Activated naive CD8-positive, alpha-beta T cell treated with anti-CD3 and anti-CD28 coated beads, Interleukin-2, amount 50 U/mL, for 24 hours (primary cell): ENCODE measurements at places on chromosomes 11 and 22.
A peak's percentile ranks its signal among the peaks of the same experiment; 100 is the strongest.

- no peak for DNase-seq
Observed at GRCh38 chr11:103842795-103843194, 193.6 kb upstream of the DDI1 start.

DNA sequence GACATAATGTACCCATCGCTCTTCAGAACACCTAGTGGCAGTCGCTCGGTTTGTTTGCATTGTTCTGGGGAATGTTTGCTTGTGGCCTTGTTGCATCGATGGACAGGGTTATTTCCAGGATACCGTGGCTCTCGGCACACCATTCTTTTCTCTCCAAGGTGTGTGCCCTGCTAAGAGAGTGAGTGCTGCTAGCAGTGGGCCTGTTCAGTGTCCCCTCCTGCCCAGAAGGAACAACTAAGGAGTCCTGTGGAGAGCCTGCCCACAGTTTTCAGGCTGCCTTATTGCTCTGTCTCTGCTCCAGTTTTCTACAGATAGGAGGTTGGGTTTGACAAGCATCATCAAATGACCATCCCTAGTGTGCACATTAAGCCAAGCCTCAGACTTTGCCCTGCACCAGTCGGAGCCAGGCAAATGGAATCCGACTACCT is 1.4 kb downstream of the CRY2 start:
- no peak for DNase-seq

DNA sequence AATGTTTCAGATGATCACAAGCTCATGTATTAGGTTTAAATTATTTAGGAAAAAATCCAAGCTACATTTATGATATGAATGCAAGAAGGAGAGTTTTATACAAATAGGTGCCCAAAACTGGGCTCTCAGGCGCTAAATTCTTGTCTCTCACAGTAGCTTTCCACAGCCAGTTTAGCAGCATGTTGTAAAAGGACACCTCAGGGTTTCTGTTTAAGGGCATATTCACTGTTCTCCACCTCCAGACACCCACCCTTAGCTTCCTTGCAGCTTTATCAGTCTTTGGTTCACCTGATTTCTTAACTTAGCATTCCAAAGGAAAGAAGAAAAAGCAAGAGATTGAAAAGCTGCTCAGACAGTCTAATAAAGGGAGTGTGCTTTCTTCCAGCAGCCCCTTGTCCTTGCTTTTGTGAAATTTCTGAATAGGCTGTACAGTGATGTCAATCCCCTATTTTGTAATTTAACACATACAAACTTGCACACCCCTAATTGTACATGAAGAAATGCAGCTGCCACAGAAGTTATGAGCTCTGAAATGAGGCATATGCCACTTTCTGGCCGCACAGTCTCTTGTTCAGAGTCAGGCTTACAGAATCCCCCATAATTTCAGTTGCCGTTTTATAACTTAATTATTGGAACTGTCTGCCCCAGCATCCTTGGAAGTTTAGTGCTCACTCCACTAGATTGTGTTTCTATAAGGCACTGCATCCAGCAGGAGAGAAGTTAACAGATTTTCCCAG is 262.1 kb downstream of the DDX10 start:
- DNase-seq: no peak

GRCh38 chr22:50686794-50687193 is 14.2 kb downstream of the SHANK3 start:
- no peak for DNase-seq

GRCh38 chr11:23873406-23873805 is 623.4 kb upstream of the LUZP2 start:
- no peak for DNase-seq

GRCh38 chr11:61754534-61755482 is 2.4 kb downstream of the MYRF start:
- no peak for DNase-seq

- DNase-seq: no peak
Observed at GRCh38 chr11:94860333-94860732, 92.2 kb downstream of the AMOTL1 start.

DNA sequence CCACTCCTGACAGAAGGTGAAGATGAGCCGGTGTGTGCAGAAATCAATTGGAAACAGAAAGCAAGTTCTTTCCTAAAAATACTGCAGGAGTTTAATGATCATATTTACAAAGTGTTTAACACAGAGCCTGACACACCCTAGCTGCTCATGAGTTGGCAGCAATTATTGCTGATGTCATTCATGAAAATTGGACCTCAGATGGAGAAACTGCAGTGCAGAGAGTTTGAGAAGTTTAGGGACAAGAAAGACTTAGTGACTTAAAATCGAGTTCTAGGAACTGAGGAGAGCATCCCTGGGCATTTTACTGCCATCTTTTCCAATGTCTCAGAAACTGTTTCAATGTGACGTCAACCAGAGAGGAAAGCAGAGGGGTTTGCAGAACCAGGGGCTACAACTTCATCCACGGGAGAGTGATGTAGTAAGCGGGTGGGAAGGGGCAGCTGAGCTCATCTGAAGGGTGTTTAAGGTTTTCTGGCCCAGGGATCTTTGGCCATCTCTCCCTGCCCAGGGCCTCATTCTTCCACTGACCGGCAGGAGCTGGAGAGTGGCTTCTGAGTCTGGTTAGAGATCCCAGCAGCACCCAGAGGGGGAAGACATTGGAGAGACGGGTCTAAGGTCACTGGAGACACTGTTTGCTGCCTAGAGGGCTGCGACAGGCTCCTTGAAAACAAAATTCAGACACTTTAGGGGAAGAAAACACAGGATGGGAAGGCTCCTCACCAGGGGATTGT is 21.1 kb upstream of the IGLL5 start:
- no peak for DNase-seq

DNA sequence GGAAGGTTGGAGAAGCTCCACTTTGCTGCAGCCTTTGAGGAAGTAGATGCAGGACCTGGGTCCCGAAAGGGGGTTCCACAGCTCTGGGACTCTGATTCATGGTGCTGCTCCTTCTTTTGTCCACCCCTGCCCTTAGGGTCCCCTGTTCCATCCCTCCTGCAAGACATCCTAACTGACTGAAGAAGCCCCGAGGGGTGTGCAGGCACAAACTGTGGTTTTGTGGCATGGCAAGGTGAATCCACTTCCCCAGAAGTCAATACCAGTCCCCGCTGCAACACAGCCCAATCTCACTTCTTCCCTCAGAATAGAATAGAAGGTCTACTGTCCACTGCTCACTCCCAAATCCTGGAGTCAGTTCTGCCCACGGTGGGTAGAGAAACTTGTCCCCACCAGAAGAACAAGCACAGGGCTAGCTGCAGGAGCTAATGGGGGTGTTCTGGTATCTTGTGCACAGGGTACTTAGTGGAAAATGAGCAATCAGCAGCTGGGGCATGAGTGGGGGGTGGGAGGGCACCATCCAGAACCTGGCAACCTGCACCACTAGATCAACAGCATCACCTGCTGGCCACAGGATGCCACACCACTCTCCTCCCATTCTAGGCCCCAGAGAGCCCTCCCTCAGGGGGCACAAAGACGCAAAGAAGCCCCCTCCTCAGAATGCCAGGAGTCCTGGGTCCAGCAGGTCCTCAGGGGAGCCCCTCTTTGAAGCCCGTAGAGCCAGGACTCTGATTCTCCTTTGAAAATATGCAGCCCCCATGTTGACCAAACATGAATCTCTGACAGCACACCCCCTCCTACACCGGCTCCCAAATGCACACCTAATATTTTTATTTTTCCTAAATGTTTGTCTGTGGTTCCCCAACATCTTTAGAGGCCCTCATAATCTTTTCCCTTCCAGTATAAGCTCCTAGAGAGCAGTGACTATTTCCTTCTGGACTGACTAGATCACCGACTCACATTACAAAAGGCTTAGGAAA is 14.1 kb downstream of the SPATA19 start:
- no peak for DNase-seq

GRCh38 chr22:29117799-29118477 is 45.1 kb downstream of the KREMEN1 start:
- no peak for DNase-seq

DNA sequence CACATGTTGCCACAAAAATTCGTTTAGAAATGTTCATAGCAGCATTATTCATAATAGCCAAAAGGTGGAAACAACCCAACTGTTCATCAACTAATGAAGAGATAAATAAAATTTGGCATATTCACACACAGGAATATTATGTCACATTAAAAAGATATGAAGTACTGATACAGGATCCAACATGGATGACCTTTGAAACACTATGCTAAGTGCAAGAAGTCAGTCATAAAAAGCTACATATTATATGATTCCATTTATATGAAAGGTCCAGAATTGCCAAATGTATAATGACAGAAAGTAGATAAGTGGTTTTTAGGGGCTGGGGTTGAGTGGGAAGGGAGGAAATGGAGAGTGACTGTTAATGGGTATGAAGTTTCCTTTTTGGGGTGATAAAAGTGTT is 9.0 kb downstream of the PRR5L start:
- DNase-seq: no peak

DNA sequence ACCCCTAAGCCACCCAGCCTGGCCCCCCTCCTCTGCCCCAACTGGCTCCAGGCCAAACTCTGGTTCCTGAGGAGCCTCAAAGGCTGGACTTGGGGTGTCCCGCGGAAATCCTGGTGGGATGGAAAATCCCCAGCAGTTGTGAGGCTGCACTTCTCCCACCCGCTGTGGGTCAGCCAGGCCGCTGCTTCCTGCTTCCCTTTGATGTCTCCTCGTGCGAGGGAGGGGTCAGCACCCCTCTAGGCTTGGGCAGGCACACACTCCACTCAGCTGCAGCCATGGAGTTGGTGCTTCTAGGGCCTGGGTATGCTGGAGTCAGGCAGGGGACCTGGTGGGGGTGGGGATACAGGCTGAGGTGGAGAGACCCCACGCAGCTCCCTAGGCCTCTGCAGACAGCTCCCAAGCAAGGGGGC is 12.0 kb downstream of the KCNQ1OT1 start:
- no peak for DNase-seq

DNA sequence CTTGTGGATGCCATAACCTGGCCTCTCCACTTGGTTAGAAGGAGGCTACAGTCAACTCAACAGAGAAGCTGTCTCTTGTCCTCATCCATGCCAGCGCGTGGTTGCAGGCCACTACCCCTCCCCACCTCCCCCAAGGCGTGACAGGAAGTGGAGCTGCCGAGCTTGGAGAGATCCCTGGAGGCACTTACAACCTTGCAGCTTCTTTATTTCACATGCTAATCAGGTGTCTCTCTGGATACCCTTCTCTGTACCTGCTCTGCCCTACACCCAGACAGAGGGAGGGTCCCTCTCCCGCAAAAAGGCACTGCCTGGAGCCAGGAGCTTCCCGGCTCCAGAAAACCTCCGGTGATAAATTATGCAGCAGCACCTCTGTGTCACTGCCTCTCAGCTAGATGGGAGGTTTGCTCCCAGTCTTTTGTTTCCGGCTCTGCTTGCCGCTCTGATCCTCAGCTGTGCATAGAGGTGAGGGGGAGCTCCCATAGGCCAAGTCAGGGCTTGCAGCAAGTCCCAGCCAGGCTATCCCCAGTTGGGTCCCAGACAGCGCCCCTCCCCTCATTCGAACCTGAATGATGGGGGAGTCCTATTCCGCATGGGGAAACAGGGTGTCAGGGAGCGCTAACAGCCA is 5.7 kb downstream of the LRP4 start:
- no peak for DNase-seq

DNA sequence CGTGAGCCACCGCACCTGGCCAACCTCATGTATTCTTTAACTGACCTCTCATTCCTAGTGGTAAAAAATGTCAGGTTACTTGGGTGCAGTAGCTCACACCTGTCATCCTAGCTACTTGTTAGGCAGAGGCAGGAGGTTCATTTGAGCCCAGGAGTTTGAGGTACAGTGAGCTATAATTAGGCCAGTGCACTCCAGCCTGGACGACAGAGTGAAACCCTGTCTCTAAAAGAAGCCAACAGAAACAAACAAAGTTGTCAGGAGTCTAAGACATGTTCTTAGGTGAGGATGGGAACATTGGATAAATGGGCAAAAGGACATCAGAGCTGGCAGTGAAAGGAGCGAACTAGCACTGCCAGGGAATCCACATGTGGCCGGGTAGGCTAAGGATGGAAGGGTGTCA is 18.1 kb downstream of the MADD start:
- no peak for DNase-seq

DNA sequence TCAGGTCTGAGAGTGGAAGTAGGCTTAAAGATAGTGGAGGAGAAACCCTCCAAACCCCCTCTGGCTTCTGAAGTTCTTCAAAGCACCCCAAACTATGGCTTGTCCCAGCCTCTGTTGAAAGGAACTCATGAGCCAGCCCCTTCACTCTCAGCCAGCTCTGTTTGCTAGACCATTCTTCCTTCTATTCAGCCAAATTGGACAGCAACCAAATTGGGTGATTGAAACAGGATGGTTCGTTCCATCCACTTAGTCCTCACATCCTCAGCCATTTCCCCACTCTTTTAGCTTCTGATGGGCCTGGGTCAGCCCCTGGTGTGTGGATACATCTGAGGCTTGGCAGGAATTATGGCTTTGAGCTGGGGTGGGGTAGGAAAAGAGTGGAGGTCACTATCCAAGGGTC is 4.5 kb downstream of the HTR3A start:
- no peak for DNase-seq

GRCh38 chr11:61325649-61326414 is 7.1 kb downstream of the DDB1 start:
- DNase-seq: no peak

DNA sequence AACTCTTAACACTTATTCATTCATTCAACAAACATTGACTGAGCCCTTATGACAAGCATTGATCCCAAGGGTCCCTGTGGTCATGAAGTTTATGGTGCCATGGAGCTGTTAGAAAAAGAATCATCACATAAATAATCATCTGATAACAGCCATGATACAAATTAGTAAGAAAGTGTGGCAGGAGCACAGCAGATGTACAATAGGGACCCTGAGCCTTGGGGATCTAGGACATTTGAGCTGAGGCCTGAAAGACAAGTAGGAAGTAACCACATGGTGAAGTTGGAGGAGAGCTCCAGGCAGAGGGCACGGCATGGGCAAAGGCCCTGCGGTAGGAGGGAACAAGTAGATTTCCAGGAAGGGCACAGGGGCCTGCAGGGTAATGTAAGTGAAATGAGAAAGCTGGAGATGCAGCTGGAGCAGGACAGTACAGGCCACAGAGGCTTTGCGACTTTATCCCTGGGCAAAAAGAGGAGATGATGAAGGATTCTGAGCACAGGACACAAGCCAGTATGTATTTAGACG is 6.8 kb upstream of the TCF20 start:
- no peak for DNase-seq

DNA sequence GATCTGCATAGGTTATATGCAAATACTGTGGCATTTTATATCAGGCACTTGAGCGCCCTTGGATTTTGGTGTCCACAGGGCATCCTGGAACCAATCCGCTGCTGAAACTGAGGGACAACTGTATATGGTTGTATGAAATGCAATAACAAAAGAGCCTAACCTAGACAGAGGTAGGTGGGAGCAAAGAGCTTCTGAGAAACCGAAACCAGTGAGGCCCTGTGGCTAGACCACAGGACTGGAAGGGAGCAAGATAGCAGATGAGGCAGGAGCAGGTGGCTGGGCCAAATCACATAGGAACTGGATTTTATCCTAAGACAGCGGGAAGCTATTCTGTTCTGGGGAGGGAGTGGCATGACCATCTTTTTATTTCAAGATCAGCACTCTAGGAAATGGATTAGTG is 30.1 kb downstream of the RCN1 start:
- DNase-seq: peak; percentile 7

- no peak for DNase-seq
Observed at GRCh38 chr22:30874431-30875370, 93.9 kb downstream of the MORC2 start.
